ENCODE measurements at places on chromosomes 6 and 20.
A peak's percentile ranks its signal among the peaks of the same experiment; 100 is the strongest.

GRCh38 chr6:73579851-73580246 is 59.0 kb upstream of the EEF1A1 start:
- peak; percentile 29 for DNase-seq

DNA sequence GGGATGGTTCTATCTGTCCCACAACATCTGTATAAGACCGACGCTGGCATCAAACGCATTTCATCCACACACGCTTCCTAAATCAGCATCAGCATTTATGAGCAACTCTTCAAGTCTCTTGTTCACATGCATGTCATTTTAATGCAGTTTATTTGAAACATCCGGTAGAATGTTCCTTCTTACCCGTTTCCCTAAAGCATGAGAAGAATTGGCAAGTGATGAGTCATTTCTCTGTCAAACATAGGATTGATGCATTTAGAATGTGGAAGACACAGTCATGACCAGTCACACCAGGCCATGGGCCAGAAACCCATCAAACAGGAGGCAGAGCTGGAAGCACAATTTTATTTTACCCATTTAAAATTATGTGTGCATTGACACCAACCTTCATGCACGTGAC is 122.8 kb downstream of the UST start:
- DNase-seq = peak; percentile 88

- DNase-seq = no peak
Observed at GRCh38 chr6:15997586-15998388, 131.1 kb upstream of the MYLIP start.

- no peak for DNase-seq
Observed at GRCh38 chr6:43819958-43820357, 49.9 kb downstream of the VEGFA start.

DNA sequence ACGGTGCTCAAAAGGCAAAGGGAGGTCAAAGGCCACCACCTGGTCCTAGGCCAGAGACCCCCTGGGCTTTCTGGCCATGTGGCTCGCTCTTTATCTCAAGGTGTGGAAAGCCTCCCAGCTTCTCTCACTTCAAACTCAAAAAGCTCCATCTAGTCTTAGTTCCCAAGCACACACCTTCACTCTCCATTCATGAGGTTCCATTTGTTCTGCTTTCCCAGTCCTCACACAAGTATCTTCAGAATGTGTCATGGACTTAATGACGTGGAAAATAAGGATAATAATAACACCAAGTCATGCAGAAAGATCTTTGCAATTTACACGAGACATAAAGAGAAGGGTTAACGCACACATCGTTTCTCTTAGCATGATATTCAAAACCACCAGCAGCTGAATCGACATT is 219.3 kb downstream of the GMDS start:
- no peak for DNase-seq

GRCh38 chr6:141878686-141879085 is 254.0 kb upstream of the GJE1 start:
- DNase-seq = no peak

DNA sequence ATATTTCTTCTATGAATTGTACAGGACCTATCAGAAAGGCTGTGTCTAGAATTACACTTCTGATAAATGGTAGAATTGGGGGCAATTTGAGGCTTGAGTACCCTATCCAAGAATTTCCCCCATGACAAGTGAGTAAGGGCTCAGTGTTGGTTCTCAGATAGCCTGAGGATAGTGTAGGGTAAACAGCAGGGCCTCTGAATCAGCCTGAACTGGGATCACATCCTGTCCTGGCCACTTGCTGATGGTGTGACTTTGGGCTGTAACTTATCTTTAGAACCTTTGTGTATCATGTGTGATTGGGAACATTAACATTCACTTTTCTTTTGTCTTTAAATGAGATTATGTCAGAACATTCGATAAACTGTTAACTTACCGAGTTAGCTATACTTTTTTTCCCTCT is 151.0 kb downstream of the CLIC5 start:
- no peak for DNase-seq

GRCh38 chr6:166839569-166839968 is 116.8 kb downstream of the RNASET2 start:
- DNase-seq = no peak

DNA sequence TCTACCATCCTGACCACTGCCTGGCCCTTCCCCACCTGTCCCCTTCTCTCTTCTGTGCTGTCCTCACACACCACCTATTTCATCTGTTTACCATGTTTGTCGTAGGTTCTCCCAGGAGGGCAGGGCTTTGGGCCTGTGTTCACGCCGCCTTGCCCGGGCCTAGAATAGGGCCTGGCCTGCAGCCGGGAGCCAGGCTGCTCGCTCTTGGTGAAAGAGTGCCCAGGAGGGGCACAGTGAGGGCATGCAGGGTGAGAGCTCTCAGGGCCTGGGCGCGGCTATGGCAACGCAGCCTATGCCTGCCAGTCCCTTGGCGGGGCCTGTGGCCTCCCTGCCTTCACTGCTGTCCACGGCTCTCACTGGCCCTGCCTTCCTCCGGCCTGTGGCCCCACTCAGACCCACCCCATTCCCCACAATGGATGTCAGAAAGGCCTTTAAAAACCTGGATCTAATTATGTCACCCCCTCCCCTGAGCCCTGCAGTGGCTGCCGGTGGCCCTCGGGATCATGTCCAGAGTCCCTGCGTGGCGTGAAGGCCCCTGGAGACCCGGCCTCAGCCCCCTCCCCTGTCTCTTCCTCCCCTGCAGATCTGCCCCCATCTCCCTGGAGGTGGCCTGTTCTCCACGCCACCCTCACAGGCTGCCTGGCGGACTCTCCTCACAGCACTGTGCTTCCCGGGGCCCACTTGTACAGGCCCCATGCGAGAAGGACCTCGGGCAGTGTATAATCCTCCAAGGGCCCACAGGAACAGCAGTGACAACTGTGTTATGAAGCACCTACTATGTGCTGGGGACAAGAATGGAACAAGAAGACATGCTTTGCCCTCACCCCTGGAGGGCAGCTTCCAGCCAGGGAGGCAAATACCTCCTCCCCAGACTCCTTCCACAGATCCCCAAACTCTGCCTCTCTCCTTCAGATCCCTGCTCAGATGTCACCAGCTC is 22.9 kb upstream of the NOL4L start:
- no peak for DNase-seq

DNA sequence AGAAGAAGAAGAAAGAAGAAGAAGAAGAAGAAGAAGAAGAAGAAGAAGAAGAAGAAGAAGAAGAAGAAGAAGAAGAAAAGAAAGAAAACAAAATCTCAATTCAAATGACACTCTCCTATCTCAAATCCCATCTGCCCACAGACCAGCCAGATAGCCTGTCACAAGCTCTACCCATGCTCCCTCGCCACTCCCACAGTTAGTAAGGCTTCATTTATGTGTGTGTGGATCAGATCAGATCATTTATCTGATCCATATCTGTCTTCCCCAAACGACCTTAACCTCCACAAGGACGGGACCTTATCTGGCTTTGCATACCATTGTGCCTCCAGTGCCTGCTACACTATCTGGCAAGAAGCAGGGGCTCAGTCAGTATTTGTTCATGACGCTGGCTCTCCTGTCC is 81.9 kb upstream of the RREB1 start:
- no peak for DNase-seq

- DNase-seq = no peak
Observed at GRCh38 chr6:104728448-104728847, 131.3 kb downstream of the HACE1 start.

DNA sequence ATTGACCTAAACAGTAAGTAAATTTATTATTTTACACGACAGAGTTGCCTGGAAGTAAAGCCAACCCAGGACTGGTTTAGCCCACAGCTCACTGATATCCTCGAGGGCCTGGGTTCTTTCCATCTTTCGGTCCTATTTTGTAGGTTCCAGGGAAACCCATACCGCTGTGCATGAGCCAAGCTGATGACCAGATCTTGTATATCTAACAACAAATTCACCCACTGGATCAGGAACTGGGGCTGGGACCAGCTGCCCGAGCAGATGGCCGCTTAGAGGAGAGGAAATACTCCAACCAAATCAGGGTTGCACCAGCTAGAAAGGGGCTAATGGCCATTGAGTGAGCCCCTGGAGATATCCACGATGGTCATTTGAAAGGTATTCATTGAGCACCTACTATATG is 139.2 kb downstream of the BACH2 start:
- no peak for DNase-seq

DNA sequence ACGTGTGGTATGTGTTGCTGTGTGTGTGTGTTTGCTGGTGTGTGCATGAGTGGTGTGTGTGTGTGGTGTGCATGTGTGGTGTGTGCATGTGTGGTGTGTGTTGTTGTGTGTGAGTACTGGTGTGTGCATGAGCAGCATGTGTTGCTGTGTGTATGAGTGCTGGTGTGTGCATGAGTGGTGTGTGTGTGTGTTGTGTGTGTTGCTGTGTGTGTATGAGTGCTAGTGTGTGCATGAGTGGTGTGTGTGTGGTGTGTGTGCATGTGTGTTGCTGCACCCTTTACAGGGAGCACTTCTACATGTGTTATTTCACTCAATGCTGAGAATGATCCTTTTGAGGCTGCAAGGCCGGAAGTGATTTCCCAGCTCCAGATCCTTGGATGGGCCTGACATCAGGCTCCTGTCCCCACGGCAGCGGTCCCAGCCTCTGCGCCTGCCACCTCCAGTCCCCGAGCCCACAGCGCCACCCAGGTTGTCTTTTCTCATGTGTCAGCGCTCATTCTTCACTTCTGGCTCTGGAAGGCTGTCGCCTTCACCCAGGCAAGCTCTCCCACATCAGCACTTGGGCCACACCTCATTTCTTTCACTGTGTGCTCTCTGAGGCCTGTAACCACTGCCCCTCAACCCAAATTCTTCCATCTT is 2.6 kb downstream of the NPEPL1 start:
- no peak for DNase-seq

GRCh38 chr20:31833931-31834521 is 11.4 kb downstream of the FOXS1 start:
- DNase-seq = no peak

GRCh38 chr6:43547222-43547621 is 28.6 kb downstream of the XPO5 start:
- no peak for DNase-seq

DNA sequence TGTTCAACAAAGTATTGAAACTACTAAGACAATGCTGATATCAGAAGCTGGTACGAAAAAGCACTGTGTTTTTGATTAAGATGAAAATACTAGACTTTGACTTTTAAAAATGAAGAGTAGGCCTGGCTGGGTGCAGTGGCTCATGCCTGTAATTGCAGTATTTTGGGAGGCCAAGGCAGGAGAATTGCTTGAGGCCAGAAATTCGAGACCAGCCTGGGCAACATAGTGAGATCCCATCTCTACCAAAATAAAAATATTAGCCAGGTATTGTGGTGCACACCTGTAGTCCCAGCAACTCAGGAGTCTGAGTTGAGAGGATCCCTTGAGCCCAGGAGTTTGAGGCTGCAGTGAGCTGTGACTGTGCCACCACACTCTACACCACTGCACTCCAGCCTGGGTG is 43.4 kb downstream of the TIAM2 start:
- DNase-seq = no peak

DNA sequence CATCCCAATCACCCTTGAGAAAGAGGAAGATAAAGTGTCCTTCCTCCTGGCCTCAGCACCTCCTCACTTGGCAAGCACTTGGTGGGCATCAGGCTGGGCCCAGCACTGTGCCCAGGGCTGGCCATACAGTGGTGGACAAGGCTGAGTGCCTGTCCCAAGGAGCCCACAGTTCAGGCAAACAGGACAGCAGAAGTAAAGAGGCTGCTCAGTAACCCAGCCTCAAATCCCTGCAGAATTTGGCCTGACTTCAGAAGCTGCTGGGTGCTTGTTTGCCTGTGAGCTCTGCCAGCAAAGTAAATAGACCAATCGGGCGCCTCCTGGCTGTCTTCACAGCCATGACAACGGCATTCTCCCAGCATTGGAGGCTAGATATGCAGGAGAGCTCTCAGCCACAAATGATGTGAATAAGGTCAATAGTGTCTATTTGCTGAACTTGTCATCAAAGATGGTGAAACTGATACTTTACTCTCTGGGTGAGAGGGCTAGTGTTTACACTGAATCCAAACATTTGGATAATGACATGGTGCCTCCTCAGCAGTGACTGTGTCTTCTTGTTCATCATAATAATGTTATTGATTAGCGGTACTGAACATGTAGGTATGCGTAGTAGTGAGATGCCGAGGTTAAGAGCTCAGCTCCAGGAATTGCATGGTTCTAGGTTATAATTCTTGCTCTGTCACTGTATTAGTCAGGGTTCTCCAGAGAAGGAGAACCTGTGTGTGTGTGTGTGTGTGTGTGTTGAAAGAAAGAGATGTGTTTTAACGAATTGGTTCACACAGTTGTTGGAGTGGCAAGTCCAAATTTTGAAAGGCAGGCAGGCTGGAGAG is 36.9 kb upstream of the FANCE start:
- peak; percentile 42 for DNase-seq

DNA sequence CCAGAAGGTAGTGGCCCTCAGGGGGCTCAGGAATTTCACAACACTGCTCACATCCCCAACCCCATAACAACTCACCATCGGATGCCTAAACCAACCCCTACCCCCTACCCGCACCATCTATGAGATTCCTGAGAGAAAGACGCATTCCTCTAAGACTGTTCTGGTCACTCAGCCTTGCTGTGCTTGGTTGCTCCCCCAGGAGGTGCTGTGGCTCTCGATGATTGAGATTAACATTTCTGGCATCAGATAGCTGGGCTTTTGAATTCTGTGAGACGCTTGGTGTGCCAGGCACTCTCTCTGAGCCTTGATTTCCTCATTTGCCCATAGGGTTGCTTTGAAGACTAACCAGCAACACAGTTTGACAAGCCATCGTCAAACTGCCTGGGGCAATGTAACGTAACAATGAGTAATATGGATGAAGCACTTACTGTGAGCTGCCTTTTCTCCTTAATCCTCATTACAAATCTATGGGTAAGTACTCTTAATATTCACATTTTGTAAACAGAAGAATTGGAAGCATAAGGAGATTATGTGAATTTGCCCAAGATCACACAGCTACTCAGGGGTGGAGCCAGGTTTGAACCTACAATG is 978 bp downstream of the WFDC6 start:
- peak; percentile 85 for DNase-seq

DNA sequence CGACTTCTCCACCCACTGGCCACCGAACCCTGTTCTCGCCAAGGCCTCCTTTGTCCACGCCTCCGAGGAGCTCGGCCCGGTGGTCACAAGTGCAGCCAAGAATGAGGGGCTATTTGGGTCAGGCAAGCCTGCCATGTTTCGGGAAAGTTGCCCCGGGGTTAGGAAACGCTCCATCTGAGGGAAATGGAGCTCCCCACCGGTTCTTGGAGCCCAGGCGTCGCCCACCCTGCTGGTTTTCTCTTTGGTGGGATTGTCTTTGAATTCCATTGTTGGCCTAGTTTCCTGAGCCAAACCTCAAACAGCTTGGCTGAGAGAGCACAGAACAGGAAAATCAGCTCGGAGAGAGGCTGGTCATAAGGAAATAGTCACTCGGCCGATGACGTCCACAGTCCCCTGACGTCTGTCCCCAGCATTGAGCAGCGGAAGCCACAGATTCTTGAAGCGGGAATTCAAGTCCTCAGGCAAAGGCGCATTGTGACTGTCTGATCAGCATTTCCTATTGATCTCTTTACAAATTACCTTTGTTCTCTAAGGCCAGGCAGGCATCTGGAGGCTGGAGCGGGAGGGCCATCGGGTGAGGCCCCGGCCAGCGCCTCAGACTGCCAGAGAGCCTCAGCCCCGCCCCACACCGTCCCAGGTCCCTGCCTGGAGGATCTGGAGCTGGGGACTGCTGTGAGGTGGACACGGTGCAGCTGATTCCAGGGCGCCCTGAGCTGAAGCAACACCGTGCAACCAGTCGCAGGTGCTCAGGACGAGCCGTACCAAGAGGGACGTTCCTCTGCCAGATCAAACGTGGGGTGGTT is 138.6 kb downstream of the DLL1 start:
- DNase-seq = no peak

- no peak for DNase-seq
Observed at GRCh38 chr6:163640641-163641040, 226.1 kb downstream of the QKI start.

All from RWPE1 (cell line).